Activated T-helper 17 cell treated with anti-CD3 and anti-CD28 coated beads, Interleukin-2, amount 50 U/mL, for 72 hours (primary cell): ENCODE measurements at places on chromosomes 2 and 18. TPM values are rescaled to one million over a fixed set of nuclear protein-coding genes. Genes with fewer than 3 reads are reported as not detected.

Gene ITGAV
- total RNA-seq, result 12.1 TPM

Gene SCTR
- total RNA-seq, result not detected

GRCh38 chr2:112465382-112465781 is 16.6 kb upstream of the TTL start:
- ATAC-seq, result no peak

GRCh38 chr2:128324008-128324896 is 5.6 kb upstream of the HS6ST1 start:
- ATAC-seq, result no peak

- no peak for ATAC-seq
These were observed 109.0 kb downstream of the COL6A3 start for GRCh38 chr2:237304763-237305514.

GRCh38 chr18:10101729-10102128 is 187.9 kb downstream of the VAPA start:
- no peak for ATAC-seq
